GDM1 (cell line): ENCODE measurements at places on chromosomes 12 and 14.
A peak's percentile ranks its signal among the peaks of the same experiment; 100 is the strongest.

- no peak for DNase-seq
Observed at GRCh38 chr12:3035815-3036702, 41.1 kb upstream of the TSPAN9 start.

DNA sequence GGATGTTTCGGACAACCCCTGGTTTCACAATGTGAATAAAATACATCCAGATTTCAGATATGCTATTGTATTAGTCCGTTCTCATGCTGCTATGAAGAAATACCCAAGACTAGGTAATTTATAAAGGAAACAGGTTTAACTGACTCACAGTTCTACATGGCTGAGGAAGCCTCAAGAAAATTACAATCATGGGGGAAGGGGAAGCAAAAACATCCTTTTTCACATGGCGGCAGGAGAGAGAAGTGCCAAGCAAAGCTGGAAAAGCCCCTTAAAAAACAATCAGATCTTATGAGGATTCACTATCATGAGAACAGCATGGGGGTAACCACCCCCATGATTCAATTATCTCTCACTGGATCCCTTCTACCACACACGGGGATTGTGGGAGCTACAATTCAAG is 451.7 kb downstream of the MDGA2 start:
- DNase-seq = no peak

- no peak for DNase-seq
Observed at GRCh38 chr14:104442631-104443390, 136.8 kb upstream of the C14orf180 start.

GRCh38 chr14:64640839-64641238 is 63.4 kb upstream of the PLEKHG3 start:
- DNase-seq = no peak

DNA sequence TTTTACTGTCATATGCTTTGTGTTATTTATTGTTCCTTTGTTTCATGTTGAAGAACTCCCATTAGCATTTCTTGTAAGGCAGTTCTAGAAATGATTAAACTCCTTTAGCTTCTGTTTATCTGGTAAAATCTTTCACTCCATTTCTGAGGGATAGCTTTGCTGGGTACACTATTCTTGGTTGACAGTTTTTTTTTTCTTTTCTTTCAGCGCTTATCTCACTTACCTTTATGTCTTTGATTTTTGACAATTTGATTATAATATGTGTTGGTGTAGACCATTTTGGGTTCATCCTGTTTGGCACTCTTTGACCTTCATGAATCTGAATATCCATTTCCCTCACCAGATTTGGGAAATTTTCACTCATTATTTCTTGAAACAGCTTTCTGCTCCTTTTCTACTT is 16.2 kb downstream of the FBXO33 start:
- DNase-seq = no peak

DNA sequence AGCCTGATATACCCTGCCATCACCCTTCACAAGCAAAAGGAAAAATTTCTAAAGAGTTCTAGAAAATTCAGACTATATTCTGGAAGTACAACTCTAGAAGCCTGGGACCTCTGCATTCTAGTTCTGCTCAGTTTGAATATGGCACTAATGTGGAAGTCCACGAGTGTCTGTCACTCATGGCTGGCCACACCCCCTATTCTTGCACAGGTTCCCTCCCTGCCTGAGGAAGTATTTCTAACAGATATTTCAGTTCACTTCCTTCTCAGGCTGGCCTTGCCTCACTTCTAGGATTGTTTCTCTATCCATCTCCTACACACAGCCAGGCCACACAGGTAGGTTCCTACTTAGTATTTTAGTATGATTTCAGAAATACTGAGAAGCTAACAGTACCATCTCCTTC is 67.4 kb downstream of the PHLDA1 start:
- peak; percentile 74 for DNase-seq

DNA sequence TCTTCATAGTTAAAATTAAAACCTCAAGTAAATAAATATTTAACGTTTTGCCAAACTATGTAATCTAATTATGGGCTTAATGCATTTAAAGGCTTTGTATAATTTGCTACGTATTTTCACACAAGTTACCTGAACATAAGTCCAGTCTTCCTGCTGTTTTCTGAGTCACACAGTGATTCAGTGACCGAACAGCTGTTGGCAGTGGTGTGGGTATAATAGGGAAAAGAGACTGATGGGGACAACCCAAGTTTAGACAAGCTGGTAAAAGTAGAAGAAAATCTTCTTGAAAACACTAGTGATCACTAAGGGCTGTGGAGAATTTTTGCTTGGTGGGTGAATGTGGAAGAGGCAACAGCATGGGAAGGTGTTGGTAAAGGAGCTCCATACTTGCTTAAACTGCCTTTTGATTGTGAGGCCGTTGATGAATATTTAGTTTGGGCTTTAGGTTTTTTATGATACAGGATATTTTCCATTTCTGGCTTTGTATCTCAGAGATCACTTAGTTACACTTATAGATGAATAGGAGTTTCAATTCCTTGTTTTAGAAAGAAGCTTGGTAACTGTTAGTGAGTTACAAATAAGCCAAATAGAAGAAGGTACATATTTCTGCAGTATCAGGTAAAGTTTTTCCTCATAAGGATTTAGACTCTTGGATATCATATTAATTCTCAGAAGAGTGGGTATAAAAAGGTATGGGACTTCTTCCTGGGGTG is 23.9 kb downstream of the LRRK2 start:
- no peak for DNase-seq

GRCh38 chr12:42076976-42077375 is 67.7 kb downstream of the GXYLT1 start:
- DNase-seq = no peak

DNA sequence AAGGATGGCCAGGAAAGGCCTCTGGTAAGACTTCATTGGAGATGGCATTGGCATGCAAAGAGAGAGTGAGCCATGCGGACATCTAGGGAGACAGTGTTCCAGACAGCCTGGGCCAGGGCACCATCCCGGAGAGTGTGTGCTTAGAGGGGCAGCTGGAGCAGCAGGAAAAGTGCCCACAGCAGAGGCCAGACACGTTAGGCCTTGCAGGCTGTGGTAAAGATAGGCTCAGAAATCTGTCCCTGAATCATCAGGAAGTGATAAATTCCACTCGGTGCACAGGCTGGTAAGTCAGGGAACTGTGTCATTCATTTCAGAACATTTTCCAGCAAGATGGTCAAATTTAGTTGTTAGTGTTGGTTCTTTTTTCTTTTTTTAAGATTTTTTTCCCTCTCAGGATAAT is 8.8 kb downstream of the GALNT16 start:
- DNase-seq = no peak

- DNase-seq = no peak
Observed at GRCh38 chr12:89893972-89894706, 185.5 kb upstream of the ATP2B1 start.

DNA sequence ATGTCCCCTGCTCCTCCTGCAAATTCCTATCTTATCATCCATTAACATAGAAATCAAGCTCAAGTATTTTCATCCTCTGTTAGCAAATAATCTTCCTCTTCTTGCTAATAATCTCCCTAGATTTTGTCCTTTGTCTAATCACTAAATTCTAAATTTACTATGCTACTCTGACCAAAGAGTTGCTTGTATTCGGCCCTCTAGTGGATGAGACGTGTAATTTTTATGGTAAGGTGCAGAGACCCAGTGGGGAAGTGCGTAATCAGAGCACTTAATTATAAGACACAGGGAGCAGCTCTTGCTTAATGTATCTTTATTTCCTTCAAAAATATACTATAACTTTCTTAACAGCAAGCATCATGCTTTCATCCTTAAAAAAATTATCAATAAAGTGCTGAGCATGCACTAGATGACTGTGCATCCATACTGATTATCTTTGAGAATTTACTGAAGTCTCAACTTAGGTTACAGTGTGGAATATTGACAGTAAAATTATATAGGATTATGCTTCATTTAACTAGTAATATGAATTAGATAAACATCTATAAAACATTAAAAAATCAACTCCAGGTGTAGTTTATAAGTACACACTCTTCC is 212.6 kb downstream of the SLC16A7 start:
- no peak for DNase-seq

DNA sequence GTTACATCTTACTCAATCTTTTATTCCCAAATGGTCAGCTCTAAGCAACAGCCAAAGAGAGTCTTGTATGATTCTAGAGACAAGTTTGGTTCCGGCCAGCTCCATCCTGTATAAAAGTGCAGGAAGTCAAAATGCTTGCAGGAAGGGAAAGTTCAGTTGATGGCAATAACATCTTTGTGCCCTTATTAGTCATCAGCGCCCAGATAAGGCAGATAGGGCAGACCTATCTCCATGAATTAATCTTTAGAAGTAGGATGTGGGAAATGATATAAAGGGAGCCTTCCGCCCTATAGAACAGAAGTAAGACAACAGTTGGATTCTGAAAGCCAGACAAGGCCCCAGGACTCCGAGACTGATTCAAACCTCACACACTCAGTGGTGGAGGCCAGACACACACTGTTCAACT is 6.4 kb downstream of the GNS start:
- DNase-seq = no peak

GRCh38 chr14:63383776-63384367 is 65.1 kb upstream of the GPHB5 start:
- peak; percentile 17 for DNase-seq

- DNase-seq = no peak
Observed at GRCh38 chr12:82872088-82872487, 185.4 kb downstream of the TMTC2 start.

DNA sequence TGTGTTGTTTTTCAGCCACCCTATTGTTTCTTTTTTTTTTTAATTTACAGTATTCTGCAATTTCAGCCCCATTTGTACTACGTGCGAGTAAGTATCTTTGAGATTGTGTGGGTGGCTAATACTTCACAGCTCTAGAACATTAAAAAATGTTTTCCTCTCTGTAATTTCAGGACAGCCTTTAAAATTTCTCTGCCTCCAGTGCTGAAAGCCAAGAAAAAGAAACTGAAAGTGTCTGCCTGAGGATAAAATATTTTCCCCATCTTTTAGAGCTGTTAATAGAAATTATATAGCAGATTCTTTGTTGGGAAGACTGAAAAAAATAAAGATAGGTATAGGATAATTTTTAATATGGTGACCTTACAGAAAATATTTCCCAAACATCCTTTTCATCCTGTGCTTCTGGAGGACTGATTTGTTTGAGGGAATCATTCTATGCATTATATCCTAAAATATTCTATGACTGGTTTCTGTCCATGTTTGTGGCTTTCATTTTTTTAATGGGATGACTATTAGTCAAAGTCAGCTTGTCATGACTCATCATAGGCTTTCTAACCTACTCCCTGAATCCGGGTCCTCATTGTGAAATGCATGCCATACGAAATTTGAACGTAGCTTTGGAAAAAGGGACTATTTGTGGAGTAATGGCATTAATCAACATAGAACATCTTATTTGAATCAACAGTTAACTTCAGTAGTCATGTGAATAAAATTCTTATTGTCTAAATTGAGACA is 10.8 kb upstream of the TCTN2 start:
- DNase-seq = no peak

DNA sequence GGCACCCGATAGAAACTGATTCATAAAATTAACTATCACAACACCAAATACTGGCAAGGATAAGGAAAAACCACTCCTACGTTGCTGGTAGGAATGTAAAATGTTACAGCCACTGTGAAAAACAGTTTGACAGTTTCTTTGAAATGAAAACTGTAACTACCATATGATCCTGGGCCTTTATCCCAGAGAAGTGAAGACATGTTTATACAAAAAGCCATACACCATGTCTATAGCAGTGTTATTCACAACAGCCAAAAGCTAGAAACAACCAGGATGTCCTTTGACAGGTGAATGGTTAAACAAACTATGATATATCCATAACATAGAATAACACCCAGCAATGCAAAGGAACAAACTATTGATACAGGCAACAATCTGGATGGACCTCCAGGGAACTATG is 3.7 kb upstream of the C14orf132 start:
- DNase-seq = no peak

DNA sequence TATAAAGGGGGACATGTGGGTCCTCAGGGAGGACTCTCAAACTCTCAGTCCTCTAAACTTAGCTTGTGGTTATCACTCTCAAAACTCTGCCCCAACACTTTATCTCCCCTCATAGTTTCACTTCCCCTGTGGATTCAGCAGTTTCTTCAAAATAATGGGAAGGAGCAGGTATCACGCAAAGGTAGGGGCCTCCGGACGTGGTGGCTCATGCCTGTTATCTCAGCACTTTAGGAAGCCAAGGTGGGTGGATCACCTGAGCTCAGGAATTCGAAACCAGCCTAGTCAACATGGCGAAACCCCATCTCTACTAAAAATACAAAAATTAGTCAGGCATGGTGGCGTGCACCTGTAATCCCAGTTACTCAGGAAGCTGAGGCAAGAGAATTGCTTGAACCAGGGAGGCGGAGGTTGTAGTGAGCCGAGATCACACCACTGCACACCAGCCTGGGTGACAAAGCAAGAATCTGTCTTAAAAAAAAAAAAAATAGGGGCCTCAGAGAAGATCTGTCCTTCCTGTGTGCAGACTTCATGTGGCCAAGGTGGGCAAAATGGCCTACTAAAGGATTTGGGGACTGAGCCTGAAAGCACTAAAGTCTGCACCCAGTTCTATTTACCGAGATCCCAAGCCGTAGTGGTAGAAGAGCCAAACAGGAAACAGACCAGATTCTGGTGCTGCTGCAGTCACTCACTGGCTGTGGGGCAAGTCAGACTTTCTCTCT is 6.4 kb downstream of the ITGB7 start:
- DNase-seq = no peak

DNA sequence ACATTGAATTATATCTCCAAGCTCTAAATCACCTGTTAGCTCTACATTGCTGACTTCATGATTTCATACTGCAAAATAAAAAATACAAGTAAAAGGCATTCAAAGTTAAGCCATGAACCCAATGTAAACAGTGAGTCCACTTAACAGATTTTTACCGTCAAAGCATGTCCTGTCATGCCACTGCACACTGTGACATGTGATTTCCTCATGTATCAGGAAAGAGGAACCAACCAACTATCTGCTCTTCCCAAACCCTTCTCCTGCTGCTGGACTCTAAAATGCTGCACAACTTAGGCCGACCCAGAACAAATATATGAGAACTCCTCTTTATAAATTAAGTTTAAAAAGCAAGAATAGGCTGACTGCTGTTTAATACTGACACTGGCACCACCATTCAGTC is 37.5 kb downstream of the TM7SF3 start:
- no peak for DNase-seq

GRCh38 chr12:4025181-4026019 is 152.2 kb upstream of the PARP11 start:
- no peak for DNase-seq
